ENCODE measurements at places on chromosomes 5 and 9. TPM values are rescaled to one million over a fixed set of nuclear protein-coding genes. Genes with fewer than 3 reads are reported as not detected.
A peak's percentile ranks its signal among the peaks of the same experiment; 100 is the strongest.

The DIAPH1 gene
- 62.3 TPM for total RNA-seq

The GGTA1 gene
- total RNA-seq: 8.7 TPM

- ATAC-seq: no peak
These were observed 370.8 kb downstream of the GADD45G start for GRCh38 chr9:89975630-89976029.

- no peak for ATAC-seq
These were observed 37.6 kb downstream of the MFAP3 start for GRCh38 chr5:154076240-154076922.

DNA sequence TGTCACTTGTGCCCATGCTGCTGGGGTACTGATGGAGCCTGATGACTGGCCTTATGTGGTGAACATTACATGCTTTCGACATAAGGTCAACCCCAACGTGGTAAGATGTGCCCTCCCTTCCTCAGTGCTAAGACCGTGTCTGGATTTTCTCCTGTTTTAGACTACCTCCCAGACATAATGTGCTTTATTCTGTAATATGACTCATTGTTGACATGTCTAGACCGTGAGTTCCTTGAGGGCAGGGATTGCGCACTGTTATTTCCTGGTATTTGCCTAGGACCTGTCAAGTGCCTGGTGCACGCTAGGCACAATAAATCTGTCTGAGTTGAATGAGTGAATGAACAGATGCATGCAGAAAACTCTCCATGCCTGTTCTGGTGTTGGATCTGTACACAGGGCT lies 346.0 kb downstream of the KDM4C start:
- no peak for ATAC-seq

DNA sequence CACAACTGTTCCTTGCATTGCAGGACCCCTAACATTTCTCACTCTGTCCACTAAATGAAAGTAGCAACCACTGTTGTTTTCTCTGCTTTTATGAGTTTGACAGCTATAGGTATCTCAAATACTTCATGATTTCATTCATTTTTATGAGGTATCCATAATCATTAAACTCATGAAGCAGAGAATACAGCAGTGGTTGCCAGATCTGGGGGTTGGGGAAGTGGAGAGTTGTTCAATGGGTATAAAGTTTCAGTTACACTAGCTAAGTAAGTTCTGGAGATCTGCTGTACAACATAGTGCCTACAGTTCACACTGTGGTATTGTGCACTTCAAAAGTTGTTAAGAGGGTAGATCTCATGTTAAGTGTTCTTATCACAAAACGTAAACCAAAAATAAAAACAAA lies 23.4 kb upstream of the CAMK4 start:
- no peak for ATAC-seq

- no peak for ATAC-seq
These were observed 288.1 kb downstream of the GADD45G start for GRCh38 chr9:89892920-89893319.

GRCh38 chr9:133346021-133346785 lies 1.7 kb downstream of the MED22 start:
- ATAC-seq: no peak

- no peak for ATAC-seq
These were observed 35.0 kb upstream of the ANKRD33B start for GRCh38 chr5:10528827-10529226.

DNA sequence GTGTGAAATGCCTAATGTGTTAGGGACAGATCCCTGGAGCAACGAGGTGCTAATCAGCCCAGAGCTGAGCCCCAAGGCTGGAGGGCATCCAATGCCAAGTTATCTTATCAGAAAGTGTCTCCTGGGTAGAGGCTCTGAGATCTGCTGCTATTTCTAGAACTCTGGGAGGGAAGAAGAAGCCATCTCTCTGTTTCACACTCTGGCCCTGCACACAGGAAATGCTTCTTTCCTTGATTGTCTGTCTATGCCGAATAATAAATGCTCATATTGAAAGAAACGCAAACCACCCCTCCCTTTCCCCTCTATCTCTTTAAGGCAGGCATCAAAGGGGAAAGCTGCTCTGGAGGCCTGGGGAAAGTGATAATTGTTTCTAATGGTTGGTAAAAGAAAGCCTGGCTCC lies 166.7 kb downstream of the PAPPA start:
- no peak for ATAC-seq

The SPINK6 gene
- not detected for total RNA-seq

- no peak for ATAC-seq
These were observed 67.8 kb downstream of the AK8 start for GRCh38 chr9:132810314-132810713.

DNA sequence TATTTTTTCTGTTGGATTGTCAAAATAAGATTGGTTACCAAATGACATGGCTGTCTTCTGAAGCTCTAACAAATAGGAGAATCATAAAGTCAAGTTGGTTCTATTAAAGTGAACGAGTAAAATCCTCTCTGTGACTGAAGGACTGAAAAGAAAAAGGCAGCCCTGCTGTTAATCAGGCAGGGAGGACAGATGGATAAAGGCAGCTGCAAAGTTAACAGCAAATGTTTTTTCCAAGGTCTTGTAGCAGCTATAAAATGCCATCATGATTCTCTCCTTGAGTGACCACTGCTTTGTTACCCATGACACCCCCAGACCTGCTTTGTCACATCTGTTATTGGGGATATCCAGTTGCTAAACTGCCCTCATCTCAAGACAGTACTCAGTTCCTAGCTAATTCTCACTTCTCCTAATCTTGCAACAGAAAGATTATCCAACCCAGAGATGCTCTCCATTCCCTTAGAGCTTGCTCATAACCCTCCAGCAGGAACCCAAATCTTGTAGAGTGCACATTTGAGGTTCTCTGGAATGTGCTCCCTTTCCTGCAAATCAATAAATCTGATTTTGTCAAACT lies 89.7 kb upstream of the PARP8 start:
- ATAC-seq: no peak

The KIF4B gene
- 0.05 TPM for total RNA-seq

- ATAC-seq: no peak
These were observed 49.6 kb upstream of the ANKRD31 start for GRCh38 chr5:75286211-75286773.

DNA sequence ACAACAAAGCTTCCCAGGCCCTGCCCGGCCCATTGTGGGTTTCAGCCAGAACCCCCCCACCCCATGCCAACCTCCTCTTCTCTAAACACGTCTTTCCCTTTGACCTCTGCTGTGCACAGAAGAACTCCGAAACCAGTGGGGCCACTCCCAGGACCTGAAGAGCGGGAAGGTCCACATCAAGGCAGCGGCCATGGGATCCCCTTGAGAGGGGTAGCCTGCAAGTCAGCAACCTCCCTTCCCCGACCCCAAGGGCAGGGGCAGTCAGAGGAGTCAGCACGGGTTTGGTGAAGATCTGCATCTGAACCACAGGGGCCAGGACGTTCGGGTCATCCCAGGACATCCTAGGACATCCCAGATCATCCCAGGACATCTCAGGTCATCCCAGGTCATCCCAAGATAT lies 379.9 kb upstream of the IRX4 start:
- no peak for ATAC-seq

DNA sequence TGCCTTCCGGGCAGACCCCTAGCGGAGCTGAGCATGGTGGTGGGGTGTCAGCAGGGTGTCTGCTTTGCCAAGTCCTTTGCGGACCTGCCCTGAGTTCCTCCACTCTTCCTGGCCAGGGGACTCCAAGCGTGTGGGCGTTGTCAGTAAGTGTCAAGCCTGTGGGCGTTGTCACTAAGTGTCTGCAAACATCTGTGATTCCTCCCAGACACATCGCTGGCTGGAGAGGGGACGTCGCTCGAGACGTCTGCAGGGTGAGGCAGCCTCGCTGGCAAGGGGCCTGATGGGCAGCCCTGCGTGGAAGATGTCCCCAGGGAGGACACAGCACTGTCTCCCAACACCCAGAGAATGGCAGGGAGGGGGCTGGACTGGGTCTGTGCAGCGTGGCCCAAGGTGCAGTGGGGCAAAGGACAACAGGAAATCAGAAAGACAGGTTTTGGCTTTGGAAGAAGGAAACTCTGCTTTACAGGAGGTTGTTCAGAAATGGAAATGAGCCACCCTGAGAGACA lies 28.8 kb downstream of the ADAMTSL2 start:
- ATAC-seq: peak; percentile 72

The PCDHGA8 gene
- 4.2 TPM for total RNA-seq

- ATAC-seq: no peak
These were observed 66.9 kb upstream of the AGXT2 start for GRCh38 chr5:35114698-35115097.

DNA sequence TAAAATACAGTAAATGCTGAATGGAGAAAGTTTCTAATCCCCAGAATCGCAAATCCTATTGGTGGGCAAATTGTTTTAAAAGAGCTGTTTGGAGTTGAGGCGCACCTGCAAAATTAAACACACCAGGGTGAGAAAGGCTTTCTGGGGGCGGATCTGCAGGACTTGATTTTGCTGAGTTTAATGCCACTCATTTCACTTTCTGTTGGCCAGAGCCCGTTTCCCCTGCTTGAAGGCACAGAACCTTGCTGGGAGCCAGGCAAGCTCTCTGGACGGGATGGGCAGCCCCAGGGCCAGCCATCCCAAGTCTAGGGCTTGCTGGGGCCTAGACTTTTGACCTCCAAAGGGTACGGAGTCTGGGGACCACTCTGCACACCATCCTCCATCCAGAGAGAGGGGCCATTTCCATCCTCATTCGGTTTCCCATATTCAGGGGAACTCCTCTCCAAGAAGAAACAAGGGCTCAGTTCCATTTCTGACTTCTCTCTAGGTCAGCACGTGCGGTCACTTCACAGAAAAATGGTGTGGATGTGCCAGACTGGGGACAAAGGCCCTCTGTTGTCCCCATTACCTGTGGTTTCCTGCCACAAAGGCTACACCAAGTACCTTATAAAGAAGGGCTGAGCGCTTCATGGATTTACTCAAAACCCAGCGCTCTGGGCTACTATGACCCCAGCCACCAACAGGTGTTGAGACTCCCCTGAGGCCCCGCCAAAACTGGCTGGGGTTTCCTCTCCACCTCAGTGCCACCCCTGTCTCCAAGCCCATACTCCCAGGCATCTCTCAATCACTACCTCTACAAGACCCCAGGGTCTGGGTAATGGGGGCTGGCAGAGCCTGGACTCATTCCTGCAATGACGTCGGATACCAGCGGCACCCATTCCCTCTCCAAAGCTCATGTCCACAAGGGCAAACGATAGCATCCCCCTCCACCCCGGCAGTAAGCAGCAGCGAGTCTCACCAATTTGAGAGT lies 170.0 kb downstream of the AUH start:
- ATAC-seq: no peak

GRCh38 chr9:93591301-93592007 lies 15.1 kb downstream of the PHF2 start:
- ATAC-seq: no peak

The HCN1 gene
- total RNA-seq: 0.19 TPM

The CNTNAP3B gene
- 113 TPM for total RNA-seq

The PCDHGA7 gene
- total RNA-seq: 14.3 TPM

DNA sequence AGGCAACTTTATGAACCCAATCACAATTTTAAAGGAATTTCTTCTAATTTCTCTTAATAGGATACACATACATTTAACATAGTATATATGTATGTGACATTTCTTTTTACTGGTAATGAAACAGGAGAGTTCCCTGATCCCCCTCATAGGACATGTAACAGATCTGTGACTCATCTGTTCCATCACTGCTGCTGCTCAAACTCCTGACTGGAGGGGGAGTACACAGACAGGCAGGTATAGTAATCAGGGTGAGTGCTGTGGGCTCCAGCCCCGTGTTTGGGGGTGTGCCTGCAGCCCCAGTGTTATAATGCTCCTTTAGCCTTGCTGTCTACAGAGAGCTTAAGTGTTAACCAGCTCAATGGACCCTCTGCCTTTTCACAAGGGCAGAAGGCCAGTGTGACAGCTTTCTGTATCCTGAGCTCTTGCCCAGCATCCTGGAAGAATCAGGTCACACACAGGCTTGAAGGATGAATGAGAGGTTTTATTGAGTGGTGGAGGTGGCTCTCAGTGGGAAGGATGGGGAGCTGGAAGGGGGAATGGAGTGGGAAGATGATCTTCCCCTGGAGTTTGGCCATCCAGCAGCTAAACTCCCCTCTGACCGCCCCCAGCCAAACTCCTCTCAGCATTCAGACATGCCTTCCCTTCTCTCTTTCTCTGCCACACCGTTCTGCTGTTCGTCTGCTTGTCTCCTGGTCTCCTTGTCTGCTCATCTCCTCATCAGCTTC lies 161.3 kb downstream of the ZNF608 start:
- ATAC-seq: no peak

GRCh38 chr5:76074487-76075065 lies 8.6 kb upstream of the SV2C start:
- ATAC-seq: no peak

- ATAC-seq: no peak
These were observed 8.9 kb downstream of the FBXW5 start for GRCh38 chr9:136935651-136936050.

The GPR151 gene
- total RNA-seq: not detected

The NEUROG1 gene
- not detected for total RNA-seq

DNA sequence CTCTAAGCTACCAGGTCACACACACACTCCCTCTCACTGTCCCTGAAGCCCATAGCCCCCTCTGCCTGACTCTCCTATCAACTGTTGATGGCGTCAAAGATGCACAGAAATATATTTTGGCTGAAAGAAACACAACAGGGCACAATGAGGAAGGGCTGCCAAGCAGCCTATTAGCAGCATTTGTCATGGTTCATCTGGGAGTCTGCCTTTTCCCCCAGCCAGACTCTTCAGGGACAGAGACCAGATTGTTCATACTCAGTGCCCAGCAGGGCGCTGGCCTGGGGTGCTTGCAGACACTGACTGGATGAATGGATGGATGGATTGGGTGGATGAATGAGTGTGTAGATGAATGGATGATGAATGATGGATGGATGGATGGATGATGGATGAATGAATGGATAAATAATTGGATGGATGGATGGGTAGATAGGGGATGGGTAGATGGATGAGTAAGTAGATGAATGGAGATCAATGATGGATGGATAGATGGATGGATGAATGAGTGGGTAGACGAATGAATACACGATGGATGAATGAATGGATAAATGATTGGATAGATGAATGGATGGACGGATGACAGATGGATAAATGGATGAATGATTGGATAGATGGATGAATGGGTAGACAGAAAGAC lies 90.5 kb downstream of the ADAMTS2 start:
- ATAC-seq: no peak

The PRUNE2 gene
- total RNA-seq: 720 TPM

GRCh38 chr5:106737111-106737510 lies 933.6 kb downstream of the EFNA5 start:
- no peak for ATAC-seq

The IRX1 gene
- 0.39 TPM for total RNA-seq

DNA sequence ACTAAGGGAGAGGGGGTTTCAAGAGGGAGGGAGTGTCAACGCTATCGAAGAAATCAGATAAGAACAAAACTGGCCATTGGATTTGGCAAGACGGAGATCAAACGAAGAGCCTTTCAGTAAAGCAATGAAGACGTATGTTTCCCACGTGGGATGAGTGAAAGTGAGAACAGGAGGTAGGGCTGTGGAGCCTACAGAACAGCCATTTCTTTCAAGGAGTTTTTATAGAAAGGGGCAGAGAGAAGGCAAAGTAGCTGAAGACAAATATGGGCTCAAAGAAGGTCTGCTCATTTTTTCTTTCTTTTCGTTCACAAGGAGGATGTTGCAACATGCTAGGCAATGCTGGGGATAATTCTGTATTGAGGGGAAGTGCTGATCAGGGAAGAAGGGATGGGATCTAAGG lies 98.3 kb downstream of the SUSD1 start:
- no peak for ATAC-seq
